ENCODE measurements at places on chromosomes 11 and 22. TPM values are rescaled to one million over a fixed set of nuclear protein-coding genes. Genes with fewer than 3 reads are reported as not detected.

PKNOX2 gene
- total RNA-seq, result not detected

PGGHG gene
- 214 TPM for total RNA-seq

MYO7A gene
- 0.23 TPM for total RNA-seq

C22orf31 gene
- not detected for total RNA-seq

SCGB1C1 gene
- total RNA-seq, result not detected

PHF21B gene
- total RNA-seq, result 0.93 TPM

SELENOH gene
- total RNA-seq, result 114 TPM

ANGPTL5 gene
- total RNA-seq, result not detected

MS4A3 gene
- total RNA-seq, result not detected

USP35 gene
- 10.6 TPM for total RNA-seq

Data from activated CD8-positive, alpha-beta memory T cell treated with anti-CD3 and anti-CD28 coated beads, Interleukin-2, amount 10 ng/mL, durations not matched to agents 7 days and 5 days (primary cell).